ENCODE measurements at places on chromosomes 12 and 14.

GRCh38 chr14:50772412-50772811, 58.5 kb downstream of the NIN start:
- DNase-seq = no peak

- DNase-seq = no peak
Measured at GRCh38 chr12:49821373-49822287, 6.6 kb downstream of the NCKAP5L start.

DNA sequence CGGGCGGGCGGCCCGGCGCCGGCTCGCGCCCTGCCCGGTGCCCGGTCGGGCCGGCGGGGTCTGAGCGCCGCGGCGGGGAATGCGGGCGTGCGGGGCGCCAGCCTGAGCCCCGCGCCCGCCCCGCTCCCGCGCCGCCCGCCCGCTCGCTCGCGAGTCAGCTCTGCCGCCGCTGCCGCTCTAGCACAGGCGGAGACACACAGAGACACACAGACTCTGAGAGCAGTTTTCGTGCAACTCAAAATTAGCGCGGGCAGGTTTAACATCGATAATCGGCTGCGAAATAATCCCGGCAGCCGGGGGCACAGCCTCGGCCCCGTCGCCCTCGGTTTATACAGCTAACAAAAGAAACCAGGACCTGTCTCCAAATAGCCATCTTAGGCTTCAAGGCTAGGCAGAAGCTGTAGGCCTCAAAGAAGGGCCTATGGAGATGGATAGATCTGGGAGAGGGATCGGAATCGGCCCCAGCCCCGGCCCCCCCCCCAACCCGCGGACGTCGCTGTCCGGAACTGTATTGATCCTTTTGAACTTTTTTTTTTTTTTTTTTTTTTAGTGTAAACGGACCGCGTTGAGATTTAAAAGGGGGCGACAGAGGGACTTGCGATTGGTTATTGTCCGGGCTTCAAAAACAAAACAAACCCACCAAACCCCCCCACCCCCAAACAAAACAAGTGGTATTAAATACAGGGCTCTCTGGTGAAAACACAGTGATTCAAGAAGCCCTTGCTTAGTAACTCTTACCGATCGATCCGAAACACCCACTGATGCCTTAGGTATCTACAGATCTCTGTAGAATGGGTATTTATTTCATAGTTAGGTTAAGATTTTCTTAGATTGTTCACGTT, 1.1 kb downstream of the ARID2 start:
- peak; percentile 51 for DNase-seq

- no peak for DNase-seq
Measured at GRCh38 chr12:18165889-18166288, 75.9 kb upstream of the RERGL start.

- DNase-seq = peak; percentile 86
Measured at GRCh38 chr14:69547701-69548348, 26.8 kb downstream of the CCDC177 start.

DNA sequence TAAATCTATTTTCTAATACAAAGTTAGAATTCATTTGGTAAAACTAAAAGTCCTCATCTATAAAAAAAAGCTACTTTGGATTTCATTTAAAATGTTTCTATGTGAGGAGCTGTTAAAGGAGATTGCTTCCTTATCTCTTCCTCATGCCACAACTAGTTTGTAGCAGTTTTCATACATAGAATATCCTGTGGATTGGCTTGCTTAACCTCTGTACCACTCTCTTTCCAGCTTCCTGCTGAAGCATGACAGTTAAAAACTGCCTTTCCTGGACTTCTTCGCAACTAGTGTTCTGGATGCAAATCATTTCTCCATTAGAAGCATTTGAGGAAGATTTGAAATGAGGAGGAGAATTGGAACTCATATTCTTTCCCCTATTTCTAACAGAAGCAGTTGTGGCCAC, 49.6 kb downstream of the ST8SIA1 start:
- no peak for DNase-seq

- DNase-seq = no peak
Measured at GRCh38 chr12:39505023-39505422, 62.1 kb upstream of the KIF21A start.

DNA sequence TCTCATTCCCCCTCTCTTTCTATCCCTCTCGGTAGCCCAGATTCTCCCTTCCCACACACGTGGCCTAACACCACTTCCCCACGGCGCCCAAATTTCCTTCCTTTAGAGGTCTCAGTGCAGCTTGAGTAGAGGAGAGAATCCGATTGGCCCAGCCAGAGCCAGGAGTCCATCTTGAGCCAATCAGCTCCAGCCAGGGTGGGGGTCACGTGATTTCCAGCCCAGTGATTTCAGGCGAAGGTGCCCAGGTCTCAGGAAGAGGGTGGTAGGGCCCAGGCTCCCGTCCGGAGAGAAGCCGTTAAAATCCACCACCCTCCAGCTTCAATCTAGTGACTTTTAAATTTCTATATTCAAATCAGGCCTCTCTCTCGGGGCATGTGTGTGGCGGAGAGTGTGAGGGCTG, 45.2 kb upstream of the MYL2 start:
- no peak for DNase-seq

GRCh38 chr12:25502118-25502517, 51.0 kb downstream of the LMNTD1 start:
- no peak for DNase-seq

DNA sequence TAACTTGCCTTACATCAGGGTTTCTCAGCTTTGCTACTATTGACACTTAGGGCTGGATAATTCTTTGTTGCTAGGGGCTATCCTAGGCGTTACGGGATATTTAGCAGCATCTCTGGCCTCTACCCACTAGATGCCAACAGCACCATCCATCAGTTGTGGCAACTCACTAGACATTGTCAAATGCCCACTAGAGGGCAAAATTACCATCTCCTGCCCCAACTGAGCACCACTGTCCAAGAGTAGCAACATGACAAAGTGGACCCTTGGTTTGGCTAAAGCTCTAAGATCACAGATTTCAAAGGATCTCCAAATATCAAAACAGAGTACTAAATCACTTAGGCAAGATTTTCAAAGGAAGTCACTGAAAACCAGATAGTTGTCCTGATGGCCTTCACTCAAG, 251.7 kb upstream of the TBX3 start:
- DNase-seq = no peak

DNA sequence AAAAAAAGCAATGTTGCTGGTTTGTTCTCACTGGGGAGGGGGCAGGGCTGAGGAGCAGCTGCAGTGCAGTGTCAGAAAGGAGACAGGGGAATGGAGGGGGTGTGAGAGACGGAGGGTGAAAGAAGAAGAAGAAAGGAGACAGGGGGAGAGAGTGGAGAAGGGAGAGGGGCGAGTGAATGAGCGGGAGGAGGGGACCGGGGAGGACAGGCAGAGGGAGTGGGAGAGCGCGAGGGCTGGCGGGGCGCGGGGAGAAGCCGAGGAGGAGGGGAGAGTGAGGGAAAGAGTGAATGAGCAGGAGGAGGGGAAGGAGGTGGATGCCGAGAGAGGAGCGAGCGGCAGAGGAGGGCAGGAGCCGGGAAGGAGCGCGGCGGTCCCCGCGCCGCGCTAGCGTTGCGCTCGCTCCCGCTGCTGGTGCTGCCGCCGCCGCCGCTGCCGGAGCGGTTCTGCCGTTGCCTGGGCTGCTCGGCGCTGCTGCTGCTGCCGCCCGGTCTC, at the start of gene NOVA1:
NOVA1 (minus strand) TSS at position 445 of the 492 bp plus-strand sequence. CDS start 597 bp downstream, outside the sequence.
- peak; percentile 77 for DNase-seq

DNA sequence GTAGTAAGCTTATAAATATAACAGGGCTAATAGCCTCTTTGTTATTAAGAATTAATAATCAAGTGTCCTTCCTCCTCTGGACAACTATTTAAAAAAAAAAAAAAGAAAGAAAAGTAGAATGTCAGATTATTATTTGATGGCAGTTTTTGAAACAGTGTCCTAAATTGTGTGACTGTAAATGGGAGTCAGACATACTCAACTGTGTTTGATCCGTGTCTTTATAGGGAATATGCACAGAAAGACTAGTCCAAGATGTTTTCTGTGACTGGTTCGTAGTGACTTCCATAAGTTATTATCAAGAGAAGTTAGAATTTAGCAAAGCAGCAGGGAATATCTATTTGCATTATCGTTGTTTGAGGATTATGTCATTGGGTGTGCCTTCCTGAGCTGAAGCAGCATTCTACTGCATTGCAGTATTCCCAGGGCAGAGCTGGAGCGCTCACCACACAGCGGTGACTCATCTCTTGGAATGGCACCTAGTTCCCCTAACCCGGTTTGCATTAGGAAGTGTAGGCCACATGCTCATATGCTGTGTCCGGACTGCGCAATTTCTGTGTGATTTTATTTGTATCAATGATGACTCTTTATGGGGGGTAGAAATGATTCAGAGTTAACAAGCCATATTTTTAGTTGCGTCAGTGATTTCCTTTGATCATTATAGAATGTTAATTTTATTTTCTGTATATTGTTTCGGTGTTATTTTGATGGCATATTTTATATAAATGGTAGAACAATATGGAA, 7.9 kb downstream of the DYNC1H1 start:
- peak; percentile 57 for DNase-seq

DNA sequence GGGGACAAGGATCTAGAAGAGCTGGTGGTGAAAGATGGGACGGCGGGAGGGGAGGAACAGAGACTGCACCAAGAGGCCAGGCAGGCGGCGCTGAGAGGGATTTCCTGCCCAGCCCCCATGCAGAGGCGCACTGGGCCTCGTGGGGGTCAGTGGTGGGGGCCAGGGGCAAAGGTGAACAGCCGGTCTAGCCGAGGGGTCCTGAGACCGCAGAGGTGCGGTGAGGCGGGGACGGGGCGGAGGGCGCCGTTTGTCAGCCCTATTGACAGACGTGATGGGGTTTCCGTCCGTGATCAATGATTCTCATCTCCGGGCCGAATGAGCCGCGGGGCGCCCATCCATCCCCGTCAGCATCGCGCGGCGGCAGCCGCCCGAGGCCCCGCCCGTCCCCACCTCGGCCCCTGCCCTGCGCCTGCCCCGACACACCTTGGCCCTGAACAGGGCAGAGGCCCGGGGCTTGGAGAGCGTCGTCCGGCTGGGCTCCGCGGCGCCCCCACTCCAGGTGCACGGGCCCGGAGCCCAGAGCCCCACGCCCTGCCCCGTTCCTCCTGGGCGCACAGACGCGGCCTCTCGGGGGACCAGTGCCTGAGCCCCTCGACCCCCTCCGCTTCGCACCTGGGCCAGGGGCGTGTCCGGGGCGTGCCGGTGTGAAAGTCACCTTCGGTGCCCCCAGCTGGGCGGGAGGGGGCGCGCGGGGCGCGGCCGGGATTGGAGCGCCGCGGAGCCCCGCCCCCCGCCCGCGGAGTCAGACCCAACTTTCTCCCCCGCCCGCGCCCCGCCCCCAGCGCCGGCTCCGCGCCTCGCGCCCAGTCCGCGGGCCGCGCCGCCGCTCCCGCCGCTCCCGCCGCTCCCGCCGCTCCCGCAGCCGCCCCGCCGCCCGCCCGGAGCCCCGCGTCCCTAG, at the start of gene NXPH4:
NXPH4 (plus strand) TSS at position 781 of the 898 bp plus-strand sequence. CDS start 176 bp downstream, outside the sequence.
- no peak for DNase-seq

DNA sequence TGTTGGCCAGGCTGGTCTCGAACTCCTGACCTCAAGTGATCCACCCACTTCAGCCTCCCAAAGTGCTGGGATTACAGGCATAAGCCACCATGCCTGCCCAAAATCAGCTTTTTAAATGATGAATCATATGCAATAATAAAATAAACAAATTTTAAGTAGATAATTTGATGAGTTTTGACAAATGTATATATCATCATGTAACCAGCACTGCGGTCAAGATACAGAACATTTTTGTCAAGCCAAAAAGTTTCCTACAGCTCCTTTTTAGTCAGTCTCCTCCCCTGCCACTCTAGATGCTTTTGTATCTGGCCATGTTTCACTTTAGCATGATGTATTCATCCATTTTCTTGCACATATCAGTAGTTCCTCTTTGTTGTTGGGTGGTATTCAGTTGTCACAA, 17.2 kb downstream of the FRMD6 start:
- no peak for DNase-seq

DNA sequence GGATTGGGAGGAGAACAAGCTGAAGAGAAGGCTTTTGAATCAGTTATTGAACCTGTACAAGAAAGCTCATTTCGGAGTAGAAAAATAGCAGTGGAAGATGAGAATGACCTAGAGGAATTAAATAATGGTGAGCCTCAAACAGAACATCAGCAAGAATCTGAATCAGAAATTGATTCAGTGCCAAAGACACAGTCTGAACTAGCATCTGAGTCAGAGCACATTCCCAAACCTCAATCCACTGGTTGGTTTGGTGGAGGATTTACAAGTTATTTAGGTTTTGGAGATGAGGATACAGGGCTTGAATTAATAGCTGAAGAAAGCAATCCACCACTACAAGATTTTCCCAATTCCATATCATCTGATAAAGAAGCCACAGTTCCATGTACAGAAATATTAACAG, 13.5 kb downstream of the MIA2 start:
- no peak for DNase-seq

- DNase-seq = no peak
Measured at GRCh38 chr12:62519043-62519442, 52.4 kb downstream of the MON2 start.

GRCh38 chr12:67649570-67650387, 1.2 kb downstream of the DYRK2 start:
- peak; percentile 44 for DNase-seq

DNA sequence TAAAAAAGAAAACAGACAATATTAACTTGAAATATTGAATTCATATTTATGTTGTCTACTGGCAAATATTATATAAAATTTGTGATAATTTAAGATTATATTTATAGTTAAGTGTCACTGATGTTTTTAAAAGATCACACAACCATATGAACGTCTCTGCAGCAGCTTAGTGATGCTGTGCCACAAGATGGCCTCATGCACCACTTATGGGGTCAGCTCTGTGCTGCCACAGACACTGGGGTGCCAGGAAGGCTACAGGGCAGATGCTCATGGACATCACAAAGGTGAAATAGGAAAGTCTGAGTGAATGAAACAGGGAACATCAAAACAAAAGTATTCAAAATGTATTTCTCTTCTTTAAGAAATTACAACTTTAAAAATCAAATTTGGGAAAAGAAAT, 13.1 kb downstream of the ATXN3 start:
- no peak for DNase-seq

- no peak for DNase-seq
Measured at GRCh38 chr12:93851257-93851671, 174.1 kb downstream of the CRADD start.

Data from glutamatergic neuron (in vitro differentiated cells).